Activated CD8-positive, alpha-beta T cell treated with anti-CD3 and anti-CD28 coated beads, Interleukin-2, amount 10 ng/mL, durations not matched to agents 7 days and 5 days (primary cell): ENCODE measurements at places on chromosomes 16 and 17. TPM values are rescaled to one million over a fixed set of nuclear protein-coding genes. Genes with fewer than 3 reads are reported as not detected.

CIITA gene
- 23.6 TPM for total RNA-seq

- no peak for DNase-seq
- H3K36me3 ChIP-seq, result no peaks in the 10 kb centered on the region
- no peak overlapping the region for H3K4me3 ChIP-seq
These were observed 12.1 kb downstream of the CCDC42 start for GRCh38 chr17:8732406-8733085.

- peaks cover 17% of the 10 kb centered on the region for H3K36me3 ChIP-seq
- H3K27ac ChIP-seq, result no peak overlapping the region
- no peak overlapping the region for H3K4me3 ChIP-seq
- H3K4me1 ChIP-seq, result peaks cover 6% of the 10 kb centered on the region
These were observed 209.9 kb downstream of the PRKCB start for GRCh38 chr16:24045641-24046040.

- no peaks in the 10 kb centered on the region for H3K27me3 ChIP-seq
- H3K36me3 ChIP-seq, result no peaks in the 10 kb centered on the region
- no peak overlapping the region for H3K27ac ChIP-seq
- H3K4me3 ChIP-seq, result no peak overlapping the region
- H3K4me1 ChIP-seq, result no peaks in the 10 kb centered on the region
- no peak for DNase-seq
These were observed 24.0 kb downstream of the ZFHX3 start for GRCh38 chr16:73023752-73024570.

DNA sequence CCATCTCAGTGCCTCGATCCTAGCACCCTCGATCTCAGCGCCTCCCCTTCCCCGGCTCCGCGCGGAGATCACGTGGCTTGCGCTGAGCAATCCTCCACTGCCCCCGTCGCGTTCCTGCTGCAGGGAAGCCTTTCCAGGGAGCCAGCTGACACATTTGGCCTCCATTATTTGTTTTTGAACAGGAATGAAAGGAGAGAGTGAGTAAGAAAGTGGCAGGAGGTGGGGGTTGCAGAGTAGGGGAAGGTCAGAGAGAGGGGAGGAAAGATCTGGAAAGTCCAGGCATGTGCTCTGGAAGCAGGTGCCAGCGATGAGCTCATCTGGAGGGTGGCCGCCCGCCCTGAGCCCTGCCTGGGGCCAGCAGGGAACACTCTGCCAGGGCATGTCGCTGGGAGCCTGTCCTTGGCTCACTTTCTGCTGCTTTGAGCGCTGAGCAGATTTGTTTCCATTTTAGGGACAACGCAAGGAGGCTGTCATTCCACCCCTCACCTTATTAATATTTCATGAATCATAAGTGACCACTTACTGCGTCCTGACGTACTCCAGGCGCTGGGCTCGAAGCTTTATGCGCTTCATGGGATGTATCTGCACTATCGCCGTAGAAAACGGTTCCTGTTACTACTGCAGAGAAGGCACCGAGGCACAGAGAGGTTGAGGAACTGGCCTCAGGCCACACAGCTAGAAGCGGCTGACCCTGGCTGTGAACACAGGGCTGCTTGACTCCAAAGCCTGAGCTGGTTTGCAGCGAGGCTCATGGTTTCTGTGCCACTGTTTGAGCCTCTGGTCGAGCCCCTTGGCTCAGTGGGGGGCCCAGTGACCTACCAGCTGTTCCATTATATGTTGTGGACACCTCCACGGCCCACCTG, 283.1 kb downstream of the SEC14L1 start:
- peak overlapping the region; percentile 46 for H3K27ac ChIP-seq
- H3K4me3 ChIP-seq, result no peak overlapping the region
- peaks cover 43% of the 10 kb centered on the region for H3K36me3 ChIP-seq
- DNase-seq, result no peak

NPIPA2 gene
- total RNA-seq, result 3.2 TPM

- H3K36me3 ChIP-seq, result no peaks in the 10 kb centered on the region
- no peak overlapping the region for H3K27ac ChIP-seq
- no peak overlapping the region for H3K4me3 ChIP-seq
- no peaks in the 10 kb centered on the region for H3K4me1 ChIP-seq
- no peak for DNase-seq
- H3K27me3 ChIP-seq, result no peaks in the 10 kb centered on the region
These were observed 187.0 kb downstream of the SOX9 start for GRCh38 chr17:72307836-72308235.

GRCh38 chr17:49358641-49359247, 3.3 kb downstream of the ZNF652 start:
- H3K27ac ChIP-seq, result peak overlapping the region; percentile 73
- peaks cover 20% of the 10 kb centered on the region for H3K36me3 ChIP-seq
- H3K4me3 ChIP-seq, result peak overlapping the region; percentile 90
- no peaks in the 10 kb centered on the region for H3K27me3 ChIP-seq
- peak; percentile 41 for DNase-seq

DNA sequence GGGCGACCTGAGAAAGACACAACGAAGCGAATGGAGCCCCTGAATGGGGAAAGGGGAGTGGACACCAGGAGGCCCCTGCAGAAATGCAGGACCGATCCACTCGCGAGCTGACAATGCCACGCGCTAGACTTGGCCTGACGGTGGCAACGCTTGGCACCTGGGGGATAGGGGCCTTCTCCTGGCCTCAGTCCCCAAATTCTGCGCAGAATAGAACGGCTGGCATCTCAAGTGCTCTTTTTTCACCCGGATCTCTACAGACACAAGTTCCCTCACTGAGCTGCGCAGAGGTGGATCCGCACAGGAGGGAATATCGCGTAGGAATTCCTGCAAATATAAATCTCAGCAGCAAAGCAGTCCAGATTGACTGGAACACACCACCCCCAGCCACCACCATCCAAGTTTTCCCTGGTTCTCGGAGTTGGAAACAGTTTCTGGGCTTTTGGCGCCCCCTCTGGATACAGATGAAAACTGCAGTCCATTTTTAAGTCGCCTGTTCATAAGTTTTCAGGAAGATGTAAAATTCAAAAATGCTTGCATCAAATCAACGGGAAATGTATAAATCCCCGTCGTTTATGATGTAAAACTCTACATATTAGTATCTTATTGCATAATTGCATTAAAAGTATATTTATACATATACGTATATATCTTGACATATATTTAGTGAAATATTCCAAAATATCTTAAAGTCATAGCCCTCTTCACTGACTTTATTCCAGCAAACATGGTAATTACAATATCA, 2.3 kb upstream of the SOX9 start:
- H3K27ac ChIP-seq, result peak overlapping the region; percentile 55
- peaks cover 6% of the 10 kb centered on the region for H3K4me1 ChIP-seq
- peak; percentile 42 for DNase-seq
- H3K36me3 ChIP-seq, result peaks cover 2% of the 10 kb centered on the region

- no peaks in the 10 kb centered on the region for H3K27me3 ChIP-seq
- peaks cover 7% of the 10 kb centered on the region for H3K4me1 ChIP-seq
- H3K27ac ChIP-seq, result no peak overlapping the region
- H3K36me3 ChIP-seq, result peaks cover 10% of the 10 kb centered on the region
These were observed 118.8 kb upstream of the METRNL start for GRCh38 chr17:82960419-82961271.

KRTAP1-3 gene
- total RNA-seq, result not detected

- no peak overlapping the region for H3K4me3 ChIP-seq
- no peak for DNase-seq
- H3K4me1 ChIP-seq, result peaks cover 13% of the 10 kb centered on the region
- no peak overlapping the region for H3K27ac ChIP-seq
These were observed 22.7 kb downstream of the RPH3AL start for GRCh38 chr17:329784-330420.

DNA sequence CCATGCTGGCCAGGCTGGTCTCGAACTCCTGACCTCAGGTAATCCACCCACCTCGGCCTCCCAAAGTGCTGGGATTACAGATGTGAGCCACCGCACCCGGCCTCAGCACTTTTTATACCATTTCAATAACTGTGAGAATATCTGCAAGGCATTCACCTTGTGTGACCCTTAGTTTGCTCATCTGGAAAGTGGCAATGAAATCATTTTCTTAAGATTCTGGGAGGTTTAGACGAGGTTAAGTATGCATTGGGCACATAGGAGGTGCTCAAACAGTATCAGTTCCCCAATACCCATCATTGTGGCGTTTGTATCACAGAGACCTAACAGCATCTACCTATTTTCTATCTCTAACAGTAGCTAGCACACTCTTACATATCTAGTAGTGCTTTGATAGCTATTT, 481.9 kb upstream of the ERCC4 start:
- no peaks in the 10 kb centered on the region for H3K36me3 ChIP-seq
- DNase-seq, result no peak
- H3K27me3 ChIP-seq, result no peaks in the 10 kb centered on the region
- no peak overlapping the region for H3K27ac ChIP-seq
- H3K4me3 ChIP-seq, result no peak overlapping the region

IRX3 gene
- not detected for total RNA-seq

DNA sequence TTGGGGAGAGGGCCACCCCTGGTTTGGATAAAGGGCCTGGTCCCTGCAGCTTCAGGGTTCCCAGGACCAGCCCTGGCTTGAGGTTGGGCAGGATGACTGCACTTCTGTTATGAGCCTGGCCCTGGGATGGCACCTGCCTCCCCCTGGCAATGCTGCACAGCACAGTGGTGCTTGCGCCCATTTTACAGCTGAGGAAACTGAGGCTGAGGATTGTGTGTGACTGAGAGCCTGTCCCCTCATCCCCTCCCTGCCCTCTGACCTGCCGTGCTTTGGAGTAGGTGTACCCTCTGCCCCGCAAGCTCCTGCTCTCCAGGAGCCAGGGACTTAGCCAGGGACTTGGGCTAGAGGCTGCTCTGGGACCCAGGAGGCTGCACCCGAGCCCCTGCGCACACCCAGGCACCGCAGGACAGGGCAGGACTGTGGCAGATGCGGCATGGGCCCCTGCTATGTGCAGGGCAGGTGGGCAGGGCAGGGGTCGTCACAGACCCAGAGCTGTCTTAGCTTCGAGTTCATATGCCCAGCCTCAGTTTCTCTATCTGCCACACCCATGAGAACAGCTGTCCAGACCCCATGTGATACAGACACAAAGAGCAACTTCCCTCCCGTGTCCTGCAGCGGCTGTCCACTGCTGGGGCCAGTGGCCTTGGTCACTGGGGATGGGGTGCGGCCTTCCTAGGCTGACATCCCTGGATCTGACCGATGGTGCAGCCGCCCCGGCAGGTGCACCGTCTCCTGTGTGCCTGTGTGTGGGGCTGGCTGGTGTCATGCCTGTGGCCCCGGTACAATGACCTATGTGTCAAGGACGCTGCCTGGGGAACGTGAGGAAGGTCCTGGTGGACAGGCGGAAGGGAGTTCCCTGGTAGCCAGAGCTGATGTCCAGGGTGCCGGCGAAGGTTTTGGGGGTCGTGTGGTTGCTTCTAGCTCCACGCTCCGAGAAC, 36.6 kb downstream of the BAHCC1 start:
- peaks cover 16% of the 10 kb centered on the region for H3K4me1 ChIP-seq
- no peak overlapping the region for H3K4me3 ChIP-seq
- H3K27me3 ChIP-seq, result peaks cover 24% of the 10 kb centered on the region
- DNase-seq, result no peak
- no peak overlapping the region for H3K27ac ChIP-seq

- no peak overlapping the region for H3K4me3 ChIP-seq
- H3K36me3 ChIP-seq, result peaks cover 5% of the 10 kb centered on the region
- peaks cover 3% of the 10 kb centered on the region for H3K4me1 ChIP-seq
- H3K27me3 ChIP-seq, result no peaks in the 10 kb centered on the region
- H3K27ac ChIP-seq, result no peak overlapping the region
- DNase-seq, result no peak
These were observed 21.8 kb downstream of the GSE1 start for GRCh38 chr16:85634747-85635544.

DNA sequence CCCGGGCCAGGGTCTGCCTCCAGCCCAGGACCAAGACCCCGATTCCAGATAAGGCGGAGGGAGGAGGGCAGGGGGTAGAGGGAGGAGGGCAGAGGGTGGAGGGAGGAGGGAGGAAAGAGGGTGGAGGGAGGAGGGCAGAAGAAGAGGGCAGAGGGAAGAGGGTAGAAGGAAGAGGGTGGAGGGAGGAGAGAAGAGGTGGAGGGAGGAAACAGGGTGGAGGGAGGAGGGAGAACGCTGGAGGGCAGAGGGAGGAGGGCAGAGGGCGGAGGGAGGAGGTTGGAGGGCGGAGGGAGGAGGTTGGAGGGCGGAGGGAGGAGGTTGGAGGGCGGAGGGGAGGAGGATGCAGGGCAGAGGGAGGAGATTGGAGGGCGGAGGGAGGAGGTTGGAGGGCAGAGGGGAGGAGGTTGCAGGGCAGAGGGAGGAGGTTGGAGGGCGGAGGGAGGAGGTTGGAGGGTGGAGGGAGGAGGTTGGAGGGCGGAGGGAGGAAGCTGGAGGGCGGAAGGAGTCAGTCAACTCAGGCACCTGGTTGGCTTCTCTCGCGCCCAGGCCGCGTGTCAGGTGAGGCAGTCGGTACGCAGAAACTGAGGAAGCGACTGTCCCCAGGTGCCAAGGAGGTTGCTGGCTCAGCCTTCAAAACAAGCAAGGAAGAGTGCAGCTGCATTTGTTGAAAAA, 65.2 kb downstream of the KLHDC4 start:
- peaks cover 40% of the 10 kb centered on the region for H3K36me3 ChIP-seq
- no peaks in the 10 kb centered on the region for H3K27me3 ChIP-seq
- no peak overlapping the region for H3K4me3 ChIP-seq

DNA sequence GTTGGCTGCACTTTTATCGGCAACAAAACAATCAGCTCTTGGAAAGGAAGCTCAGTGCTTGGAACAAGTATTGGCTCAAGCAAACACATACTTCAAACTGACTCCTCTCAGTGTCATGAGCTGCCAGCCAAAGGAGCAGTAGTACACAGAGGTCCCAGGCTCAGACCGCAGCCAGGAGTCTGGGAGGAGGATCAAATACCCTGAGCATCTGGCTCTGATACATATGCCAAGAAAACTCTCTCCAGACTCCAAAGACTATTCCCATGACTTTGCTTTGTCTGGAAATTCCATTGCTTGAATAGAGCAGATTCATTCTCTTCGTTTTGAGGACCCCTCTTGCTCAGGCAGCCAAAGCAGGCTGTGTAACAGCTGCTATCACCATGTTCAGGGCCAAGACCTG, 501.6 kb upstream of the PSMD7 start:
- no peak for DNase-seq
- H3K27ac ChIP-seq, result no peak overlapping the region
- H3K27me3 ChIP-seq, result no peaks in the 10 kb centered on the region
- H3K4me1 ChIP-seq, result no peaks in the 10 kb centered on the region
- H3K4me3 ChIP-seq, result no peak overlapping the region

DNA sequence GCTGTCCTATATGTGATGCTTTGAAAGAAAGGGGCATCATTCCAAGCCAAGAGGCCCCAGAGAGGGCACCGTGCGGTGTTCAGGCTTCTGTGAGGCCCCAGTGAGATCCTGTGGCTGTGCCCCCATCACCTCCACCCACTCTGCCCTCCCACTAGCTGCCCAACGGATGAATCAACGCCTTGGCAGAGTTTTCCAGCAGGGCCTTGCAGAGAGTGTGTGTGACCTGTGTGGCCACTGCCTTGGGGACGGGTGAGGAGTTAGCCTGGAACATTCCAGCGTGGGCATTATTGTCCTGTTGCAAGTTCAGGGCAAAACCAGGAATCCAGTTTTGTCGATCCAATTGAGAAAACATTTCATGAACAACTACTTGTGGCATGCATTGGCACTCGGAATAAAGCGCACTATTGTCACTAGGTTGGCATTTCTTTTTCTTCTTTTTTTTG, 53.7 kb downstream of the SF3B3 start:
- no peak for DNase-seq
- peaks cover 32% of the 10 kb centered on the region for H3K36me3 ChIP-seq
- H3K4me3 ChIP-seq, result no peak overlapping the region
- no peaks in the 10 kb centered on the region for H3K27me3 ChIP-seq
- peaks cover 9% of the 10 kb centered on the region for H3K4me1 ChIP-seq
